ENCODE measurements at places on chromosomes 5 and 9. TPM values are rescaled to one million over a fixed set of nuclear protein-coding genes. Genes with fewer than 3 reads are reported as not detected.

Gene TAS2R1
- not detected for total RNA-seq

Gene C9orf43
- 0.50 TPM for total RNA-seq

Gene DRD1
- not detected for total RNA-seq

Gene CAVIN4
- 0.21 TPM for total RNA-seq

Gene TMEM174
- total RNA-seq: not detected

Gene BSPRY
- total RNA-seq: 3.3 TPM

DNA sequence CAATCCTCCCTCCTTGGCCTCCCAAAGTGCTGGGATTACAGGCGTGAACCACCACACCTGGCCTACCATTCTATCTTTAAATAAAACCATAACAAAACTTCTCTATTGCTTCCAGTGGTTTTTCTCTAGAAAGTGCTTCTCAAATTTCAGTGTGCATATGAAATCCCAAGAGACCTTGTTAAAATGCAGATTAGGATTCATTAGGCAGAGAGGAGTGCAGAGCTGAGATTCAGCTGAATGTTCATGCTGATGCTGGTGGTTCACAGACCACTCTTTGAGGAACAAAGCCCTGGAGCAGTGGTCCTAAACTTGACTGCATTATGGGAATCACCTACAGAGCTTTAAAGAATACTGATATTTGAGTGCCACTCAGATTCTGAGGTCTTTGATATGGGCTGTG, 28.2 kb downstream of the CARD6 start:
- no peak for DNase-seq

GRCh38 chr9:93112864-93113389, 16.9 kb downstream of the CARD19 start:
- no peak for DNase-seq

DNA sequence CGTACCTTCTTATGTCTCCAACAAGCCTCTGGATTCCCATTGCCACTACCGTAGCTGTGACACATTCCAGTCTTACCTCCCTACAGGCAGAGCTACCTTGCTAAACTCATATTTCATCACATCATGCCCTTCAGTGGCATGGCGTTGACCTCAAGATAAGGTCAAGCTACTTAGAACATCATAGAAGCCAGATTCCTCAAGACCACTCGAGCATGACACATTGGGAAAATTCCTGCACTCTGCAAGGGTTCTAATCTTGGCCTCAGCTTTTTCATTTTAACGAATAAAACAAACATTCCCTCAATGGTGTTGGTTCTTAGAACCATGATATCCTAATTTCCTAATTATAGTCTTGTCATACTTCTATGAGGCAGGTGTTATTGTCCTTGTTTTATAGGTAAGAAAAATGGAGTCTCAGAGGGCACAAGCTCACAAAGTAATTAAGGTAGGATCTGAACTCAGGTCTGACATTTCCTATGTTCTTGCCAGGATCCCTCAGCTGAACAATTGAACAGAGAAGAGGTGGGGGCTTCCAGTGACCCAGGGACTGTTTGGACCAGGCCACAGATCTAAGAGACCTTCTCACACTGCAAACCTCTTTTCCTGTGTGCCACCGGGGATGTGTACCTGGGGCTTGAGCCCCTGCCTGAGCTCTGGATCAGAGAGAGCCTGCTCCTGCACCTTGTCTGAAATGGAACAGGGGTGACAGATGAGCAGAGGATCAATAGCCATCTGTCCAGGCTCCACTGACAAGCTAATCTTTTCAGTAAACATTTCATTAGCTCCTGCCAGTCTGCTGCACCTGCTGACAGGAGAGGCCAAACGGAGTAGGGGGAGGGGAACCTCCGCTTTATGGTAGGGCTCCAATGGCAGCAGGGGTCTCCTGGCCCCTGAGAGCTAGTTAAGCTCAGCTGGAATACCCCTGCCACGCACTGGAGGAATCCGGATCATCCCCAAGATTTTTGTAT, 49.3 kb downstream of the ALG2 start:
- no peak for DNase-seq

DNA sequence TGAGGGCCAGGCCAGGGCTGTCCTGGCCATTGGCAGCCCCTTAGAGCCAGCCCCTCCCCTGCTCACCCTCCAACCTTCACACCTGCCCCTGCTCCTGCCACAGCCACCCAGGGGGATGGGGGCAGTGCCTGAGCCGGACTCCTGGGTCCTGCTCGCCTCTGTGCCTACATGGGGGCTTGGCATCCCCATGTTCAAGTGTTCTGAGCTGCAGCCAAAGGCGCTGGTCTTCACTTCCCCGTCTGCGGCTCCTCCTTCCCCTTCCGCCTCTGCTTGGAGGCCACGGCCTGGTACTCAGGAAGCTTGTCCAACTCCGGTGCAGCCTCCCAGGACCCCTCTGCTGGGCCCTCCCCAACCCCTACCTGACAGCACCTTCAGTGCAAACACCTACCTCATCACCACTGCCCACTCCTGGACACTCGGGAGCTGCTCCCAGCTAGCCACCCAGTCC, 2.3 kb upstream of the DNLZ start:
- DNase-seq: no peak

- DNase-seq: no peak
These were observed 43.9 kb upstream of the ORM1 start for GRCh38 chr9:114278881-114279570.

DNA sequence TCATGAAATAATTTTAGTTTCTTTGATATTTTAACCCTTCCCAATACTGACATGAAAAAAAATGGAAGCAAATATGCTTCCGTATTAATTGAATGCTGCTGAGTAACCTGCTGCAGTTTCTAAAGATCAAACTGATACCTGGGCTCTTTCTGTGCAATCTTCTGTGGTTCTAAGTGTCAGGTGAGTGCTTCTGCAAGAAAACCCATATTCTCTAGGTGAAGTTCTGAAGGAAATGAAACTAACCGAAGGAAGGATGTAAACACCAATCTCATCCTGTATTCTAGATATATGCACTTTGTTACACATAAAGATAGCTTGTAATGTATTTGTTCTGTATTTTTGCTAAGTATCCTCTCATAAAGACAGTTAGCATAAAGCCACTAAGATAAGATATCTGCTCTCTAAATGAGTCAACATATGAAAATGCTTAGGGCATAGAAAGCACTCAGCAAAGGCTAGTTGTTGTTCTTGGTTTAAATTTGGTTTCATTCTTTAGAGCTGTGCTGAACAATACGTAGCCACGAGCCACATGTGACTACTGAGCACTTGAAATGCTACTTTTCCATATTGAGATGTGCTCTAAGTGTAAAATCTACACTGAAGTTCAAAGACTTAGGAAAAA, 52.0 kb downstream of the ITGA2 start:
- DNase-seq: no peak

DNA sequence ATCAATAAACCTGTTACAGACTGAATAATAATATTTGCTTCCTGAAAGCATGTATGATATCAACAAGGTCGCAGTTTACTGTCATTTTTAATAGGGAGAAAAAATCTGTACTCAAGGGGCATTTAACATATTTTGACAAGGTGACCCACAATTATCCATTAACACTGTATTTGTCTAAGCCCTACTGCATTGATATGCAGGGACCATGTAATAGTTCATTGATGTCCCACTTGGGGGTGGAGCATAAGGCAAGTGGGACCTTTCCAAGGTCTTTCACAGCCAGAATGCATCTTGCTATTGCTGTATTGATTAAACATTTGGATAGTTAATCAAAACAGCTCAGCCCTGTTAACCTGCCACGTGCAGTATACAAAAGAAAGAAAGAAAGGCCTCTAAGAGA, 502.0 kb downstream of the NR2F1-AS1 start:
- no peak for DNase-seq

DNA sequence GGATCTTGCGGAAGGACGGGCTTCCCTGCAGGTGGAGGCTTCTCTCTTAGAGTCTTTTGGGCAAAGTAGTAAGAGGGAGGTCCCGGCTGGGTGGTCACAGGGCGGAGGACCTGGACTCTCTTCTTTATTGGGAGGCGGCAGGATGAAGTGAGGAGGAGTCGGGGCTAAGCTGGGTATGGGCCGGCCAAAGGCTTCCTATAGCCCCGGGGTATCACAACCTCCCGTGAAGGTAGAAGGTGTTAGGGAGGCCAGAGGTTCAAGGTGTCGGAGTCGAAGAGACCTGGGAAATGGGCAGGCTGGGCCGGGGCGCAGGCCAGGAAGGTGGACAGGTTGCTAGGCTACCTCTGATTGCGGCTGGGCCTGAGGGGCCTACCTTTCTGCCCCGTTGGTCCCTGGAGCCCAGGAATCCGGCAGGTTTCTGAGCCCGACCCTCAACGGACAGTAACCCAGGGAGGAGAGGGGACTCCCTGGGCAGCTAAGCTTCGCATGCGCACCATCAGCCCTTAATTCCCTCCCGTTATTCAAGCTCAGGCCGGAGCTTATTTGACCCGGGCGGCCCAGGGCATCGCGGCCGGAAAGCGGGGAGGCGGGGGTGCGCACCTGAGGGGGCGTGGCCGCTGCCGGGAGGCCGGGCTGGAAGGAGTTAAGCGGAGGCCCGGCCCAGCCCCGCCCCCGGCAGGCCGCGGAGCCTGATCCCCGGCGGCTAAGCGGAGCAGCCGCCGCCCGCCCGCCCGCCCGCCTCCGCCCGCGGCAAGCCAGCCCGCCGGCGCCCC, at the start of gene TESK1:
TSS of gene TESK1 (plus strand) at position 685 of the 773 bp plus-strand sequence. CDS start 358 bp downstream, outside the sequence.
- peak; percentile 69 for DNase-seq

DNA sequence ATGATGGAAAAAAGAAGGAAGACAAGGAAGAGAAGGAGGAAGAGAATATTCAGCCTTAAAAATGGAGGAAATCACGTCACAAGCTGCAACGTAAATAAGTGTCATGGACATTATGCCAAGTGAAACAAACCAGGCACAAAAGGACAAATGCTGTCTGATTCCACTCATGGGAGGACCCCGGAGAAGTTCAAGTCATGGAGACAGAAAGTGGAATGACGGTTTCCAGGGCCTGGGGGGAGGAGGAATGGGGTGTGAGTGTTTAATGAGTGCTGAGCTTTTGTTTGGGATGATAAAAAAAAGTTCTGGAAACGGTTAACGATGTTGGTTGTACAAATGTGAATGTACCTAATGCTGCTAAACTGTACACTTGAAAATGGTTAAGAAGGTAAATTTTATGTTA, 439.5 kb downstream of the GADD45G start:
- DNase-seq: no peak

DNA sequence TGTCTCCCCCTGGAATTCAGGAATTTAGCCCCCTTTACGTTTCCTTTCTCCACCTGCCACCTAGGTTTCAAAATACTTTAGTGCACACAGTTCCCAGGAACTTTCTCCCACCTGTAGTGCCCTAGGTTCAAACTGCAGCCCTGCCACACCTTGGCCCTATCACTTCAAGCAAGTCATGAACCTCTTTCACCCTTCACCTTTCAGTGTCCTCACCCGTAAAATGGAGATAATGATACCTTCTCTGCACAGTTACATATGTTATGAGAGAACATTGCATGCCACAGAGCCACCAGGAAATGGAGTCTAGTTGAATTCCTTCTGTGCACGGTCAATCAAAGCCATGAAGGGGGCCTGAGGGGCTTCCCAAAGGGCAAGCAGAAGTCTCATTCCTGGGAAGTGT, 9.8 kb upstream of the EEIG1 start:
- no peak for DNase-seq

DNA sequence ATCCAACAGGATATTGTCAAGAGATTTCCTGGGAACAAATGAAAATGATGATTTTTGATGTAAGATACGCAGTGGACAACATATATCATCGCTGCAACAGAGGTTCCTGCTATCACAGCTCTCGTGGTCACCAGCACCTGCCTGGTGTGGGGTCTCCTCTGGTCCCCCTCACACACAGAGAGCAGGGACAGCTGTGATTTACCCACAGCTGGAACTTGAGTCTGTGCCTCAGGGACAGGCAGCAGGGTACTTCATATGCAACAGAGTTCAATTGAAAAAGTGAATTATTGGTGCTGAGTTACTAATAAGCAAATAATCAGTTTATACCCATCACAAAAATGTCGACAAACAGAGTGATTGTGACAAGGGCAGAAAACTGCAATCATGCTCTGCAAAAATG, 93.4 kb downstream of the LMX1B start:
- no peak for DNase-seq

DNA sequence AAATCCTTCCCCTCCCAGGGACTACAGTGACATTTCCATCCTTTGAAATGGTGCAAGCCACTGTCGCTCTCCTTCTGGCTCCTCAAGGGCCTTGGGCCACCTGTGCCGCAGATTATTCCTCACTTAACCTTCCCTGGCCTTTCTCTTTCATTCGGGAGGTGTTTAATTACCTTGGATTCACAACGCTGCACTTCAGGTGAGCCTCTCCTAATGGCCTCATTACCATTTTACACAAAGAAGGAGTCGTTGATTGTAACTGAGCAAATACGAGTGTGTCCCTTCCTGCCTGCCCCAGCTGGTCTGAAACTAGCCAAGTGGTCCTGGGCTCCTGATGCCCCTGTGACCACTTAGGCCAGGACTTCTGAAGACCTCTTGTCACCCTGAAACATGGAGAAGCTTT, 205.0 kb downstream of the CRB2 start:
- DNase-seq: no peak

GRCh38 chr5:57779383-57780223, 297.0 kb upstream of the ACTBL2 start:
- peak; percentile 49 for DNase-seq

DNA sequence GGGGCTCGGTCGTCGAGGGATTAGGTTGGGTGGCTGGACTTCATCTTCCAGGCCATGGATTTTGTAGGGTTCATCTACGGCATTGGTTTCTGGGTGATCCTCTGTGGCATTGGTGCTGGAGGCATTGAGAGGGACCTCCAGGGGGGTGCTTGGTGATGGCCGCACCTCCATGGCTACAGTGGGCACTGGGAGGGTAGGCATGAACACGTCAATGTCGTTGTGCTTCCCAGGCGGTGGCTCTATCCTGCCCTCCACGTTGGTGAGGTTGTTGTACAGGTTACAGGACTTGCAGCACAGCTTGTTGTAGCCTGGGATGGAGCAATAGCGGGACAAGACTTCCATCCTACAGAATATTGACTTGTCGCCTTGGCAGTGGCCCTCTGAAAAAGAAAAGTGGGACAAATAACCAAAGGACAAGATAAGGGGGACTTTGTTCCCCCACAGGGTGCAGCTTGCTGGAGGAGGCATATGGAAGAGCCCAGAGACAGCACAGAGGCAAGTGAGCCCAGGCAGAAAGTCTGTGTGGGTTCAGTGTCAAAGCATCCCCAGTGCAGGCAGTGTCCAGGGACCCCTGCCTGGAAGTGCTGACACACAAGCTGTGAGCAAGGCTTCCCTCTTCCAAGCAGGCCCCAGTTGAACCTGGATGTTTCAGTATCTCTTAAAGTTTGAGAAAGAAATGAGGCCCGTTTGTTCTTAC, 53.9 kb downstream of the ZNF354C start:
- no peak for DNase-seq

DNA sequence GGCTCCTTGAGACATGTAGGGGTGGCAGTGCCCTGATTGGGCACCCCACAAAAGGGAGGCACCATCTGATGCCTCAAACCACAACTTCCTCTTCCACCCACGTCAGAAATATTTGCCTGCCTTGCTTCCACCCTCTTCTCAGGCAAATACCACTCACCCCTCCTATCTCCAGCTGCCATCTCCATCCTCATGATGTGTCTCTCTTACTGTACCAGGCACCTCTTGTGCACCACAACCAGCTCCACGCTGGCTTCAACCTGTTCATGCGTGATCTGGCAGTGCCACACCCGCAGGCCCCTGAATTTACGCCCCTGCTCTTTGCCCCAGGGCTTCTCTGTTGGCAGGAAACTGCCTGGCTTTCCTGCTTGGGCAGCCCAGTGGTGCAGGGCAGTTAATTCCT, 87.8 kb upstream of the HSPA9 start:
- peak; percentile 16 for DNase-seq

GRCh38 chr9:129266536-129266935, 88.5 kb upstream of the IER5L start:
- DNase-seq: no peak

- DNase-seq: peak; percentile 22
These were observed 672 bp upstream of the KCNT1 start for GRCh38 chr9:135701067-135701958.

GRCh38 chr5:68332080-68332451, 116.5 kb downstream of the PIK3R1 start:
- DNase-seq: no peak

Measured in natural killer cell (primary cell).